ENCODE measurements at places on chromosomes 4 and X.

DNA sequence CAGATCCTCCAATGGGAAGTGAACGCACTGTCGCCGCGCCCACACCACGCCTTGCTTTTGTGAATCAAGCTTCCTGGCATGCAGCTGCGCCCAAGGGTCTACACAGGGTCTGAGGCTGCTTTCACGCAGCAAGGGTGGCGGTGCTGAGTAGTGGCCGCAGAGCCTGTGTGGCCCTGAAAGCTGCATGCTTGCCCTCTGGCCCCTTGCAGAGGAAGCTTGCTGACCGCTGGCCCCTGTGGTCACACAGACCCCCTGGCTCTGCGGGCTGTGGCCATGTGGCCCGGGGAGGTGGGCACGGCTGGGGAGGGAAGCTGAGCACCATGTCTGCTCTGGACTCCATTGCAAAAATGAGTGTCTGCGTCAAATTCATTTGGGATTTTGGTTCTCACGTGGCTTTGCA is 8.8 kb downstream of the DOK7 start:
- no peak for DNase-seq

- no peak for DNase-seq
Observed at GRCh38 chr4:183790661-183791060, 114.4 kb upstream of the STOX2 start.

DNA sequence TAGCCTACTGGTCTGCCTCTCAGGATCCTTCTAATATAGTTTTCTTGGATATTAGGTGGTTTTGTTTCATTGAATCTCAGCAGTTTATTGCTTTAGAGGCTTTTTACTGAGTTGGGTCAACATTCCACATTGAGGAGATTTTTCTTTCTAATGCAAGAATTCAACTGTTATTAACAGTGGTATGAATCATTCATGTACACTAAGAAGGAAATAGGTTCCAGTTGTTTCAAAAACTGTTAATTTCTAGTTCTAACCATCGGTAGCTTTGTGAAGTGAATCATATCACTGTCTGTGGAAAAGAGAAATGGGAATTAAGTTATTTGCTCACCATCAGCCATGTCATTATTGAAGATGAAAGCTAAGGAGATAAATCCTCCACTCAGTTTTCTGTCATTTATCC is 331.5 kb downstream of the RPA4 start:
- no peak for DNase-seq

DNA sequence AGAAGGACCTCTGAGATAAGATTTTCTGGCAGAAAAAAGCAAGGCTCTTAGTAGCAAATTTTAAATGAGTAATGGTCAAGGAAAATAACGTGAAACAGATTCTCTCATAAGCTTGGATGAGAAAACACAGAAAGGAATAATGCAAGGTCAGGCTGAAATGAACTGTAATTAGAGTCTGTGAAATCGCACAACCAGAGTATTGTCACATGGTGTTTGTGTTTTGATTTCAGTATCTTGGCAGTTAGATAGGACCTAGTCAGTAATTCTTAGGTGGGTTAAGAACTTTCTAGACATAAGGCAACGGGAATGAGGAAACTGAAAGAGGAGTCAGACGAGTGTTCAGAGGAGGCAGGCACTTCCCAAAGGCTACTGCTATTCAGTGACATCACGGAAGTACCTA is 34.6 kb downstream of the LIMCH1 start:
- DNase-seq, result no peak

DNA sequence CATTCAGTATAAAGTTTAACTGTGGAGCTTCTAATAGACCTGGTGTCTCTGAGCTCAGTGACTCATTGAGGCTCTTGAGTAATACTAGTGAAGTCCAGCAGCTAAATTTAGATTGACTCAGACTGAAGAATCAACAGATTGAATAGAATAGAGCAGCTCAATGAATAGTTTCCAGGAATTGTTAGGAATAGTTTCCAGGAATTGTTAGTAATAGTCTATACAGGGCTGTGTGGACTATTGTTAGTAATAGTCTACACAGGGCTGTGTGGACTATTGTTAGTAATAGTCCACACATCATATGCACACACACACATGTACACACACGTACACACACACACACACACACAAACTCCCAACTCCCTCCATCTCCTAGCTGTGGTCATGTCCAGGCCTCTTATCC is 3.0 kb downstream of the GIMD1 start:
- peak; percentile 80 for DNase-seq

- no peak for DNase-seq
Observed at GRCh38 chr4:63233671-63234070, 1175.6 kb downstream of the TECRL start.

DNA sequence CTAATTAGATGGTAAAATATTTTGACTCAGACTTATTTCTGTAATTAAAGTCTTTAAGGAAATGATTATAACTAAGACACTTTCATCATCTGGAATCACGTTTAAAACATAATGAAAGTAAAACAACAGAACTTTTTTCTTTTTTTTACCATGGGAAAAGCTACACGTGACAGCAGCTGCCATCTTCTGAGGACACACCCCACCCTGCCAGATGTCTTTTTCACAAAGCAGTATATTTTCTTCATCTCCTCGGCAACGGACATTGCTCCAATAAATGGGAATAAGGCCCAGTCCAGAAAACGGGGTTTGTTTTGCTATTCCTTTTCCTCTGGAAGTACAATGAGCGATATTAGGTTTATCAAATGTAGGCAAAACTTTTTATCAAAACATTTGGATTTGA is 17.5 kb downstream of the PRSS12 start:
- no peak for DNase-seq

GRCh38 chr4:144591401-144591800 is 54.6 kb upstream of the HHIP start:
- DNase-seq, result no peak

DNA sequence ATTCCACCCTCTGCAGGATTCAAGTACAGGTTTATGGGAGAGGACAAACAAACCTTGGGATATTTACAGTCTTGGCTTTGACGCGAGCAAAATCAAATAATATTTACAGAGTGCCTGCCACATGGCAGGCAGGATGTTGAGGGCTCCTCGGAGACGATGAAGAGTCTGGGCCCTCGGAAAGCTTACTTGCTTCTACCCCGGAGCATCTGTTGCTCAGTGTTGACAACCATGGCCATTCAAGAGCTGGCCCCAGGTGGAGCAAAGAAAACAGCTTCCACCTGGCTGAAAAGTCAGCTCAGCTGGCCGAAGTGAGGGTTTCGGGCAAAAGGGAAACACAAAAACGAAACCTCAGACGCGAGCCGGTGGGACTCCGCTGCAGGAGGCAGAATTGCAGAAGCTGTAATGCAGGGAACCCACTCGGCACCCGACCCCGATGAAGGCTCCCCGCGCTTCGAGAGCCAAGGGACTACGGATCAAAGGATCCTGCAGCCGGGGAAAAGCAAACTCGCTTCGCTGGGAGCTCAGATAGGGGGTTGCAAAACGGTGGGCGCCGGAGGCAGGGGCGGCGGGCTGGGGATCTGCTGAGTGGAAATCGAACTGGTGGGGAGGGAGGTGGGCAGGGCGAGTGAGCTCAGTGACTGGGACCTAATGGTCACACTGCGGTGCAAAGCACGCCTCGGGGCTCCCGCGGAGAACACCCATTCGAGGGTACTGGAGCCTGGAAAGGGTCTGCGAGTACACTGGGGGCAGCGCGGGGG is 805 bp downstream of the ATP8A1 start:
- DNase-seq, result no peak

GRCh38 chr4:2994917-2995316 is 31.5 kb downstream of the GRK4 start:
- DNase-seq, result no peak

DNA sequence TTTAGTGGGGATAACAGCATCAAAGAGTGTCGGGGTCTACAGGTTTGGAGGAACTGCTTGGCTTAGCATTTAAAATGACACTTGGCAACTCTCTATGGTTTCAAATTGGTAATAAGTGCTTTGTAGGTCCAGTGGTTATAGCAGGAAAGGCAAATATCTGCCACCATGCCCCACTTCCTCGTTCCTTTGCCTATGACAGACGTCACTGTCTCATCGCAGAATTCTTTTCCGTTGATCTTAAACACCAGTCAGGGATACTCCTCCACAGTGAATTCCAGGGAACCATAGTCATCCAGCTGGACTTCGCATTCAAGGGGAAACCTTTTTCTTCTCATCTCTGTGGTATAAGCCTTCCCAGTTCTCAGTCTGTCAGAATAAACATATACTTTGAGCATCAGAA is 319.1 kb downstream of the GPAT3 start:
- DNase-seq, result peak; percentile 79

- no peak for DNase-seq
Observed at GRCh38 chr4:76993787-76994641, 44.5 kb downstream of the SEPTIN11 start.

DNA sequence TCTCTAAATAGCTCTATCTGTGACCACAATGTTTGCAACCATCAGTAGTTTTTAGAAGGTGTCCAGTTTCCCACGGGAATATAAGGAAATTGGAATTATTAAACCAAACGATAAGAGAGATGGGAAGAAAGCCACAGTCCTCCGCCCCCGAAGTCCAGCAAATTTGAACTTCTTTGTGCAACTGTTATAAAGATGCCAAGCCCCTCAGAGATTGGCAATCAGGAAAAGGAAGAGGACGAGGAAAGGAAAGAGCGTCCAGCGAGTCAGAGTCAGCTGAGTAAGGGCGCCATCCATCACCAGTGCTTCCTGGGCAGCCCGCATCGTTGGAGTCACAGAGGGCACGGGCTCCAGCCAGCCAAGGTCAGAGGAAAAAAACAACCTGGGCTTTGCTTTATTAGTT is 35.7 kb downstream of the LDB2 start:
- no peak for DNase-seq

DNA sequence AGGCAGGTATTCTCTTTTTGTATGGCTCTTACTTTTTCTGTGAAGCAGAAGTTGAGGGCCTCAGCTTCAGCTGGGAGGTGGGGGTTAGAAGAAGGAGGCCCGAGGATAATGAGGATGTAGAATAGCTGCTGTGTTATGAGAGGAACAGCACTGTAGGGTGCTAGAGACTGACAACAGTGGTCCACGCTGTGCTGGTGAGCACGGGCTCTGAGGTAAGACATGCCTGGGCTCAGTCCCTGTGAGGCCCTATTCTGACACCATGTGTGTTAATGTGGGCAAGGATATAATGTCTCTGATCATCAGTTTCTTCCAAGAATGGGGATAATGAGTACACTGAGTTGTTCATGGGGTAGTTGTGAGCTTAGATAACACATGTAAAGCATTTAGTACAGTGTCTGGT is 55.3 kb upstream of the SFRP2 start:
- no peak for DNase-seq

DNA sequence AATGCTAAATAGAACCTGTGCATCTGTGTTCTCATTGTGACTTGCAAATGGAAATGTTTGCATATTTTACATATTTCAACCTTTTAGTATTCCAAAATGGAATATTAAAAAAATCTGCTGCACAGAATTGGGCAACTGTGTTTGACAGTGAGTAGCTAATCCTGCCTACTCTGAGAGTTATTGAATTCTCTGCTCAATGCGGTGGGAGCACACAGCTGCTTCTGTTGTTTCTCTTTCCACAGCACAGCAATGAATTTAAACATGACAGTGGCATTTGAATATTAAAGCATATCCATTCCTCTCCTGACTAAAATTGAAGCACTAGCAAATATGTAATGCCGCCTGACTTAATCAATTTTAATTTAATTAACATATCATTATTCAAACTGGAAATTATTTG is 366.6 kb downstream of the GASK1B start:
- no peak for DNase-seq

DNA sequence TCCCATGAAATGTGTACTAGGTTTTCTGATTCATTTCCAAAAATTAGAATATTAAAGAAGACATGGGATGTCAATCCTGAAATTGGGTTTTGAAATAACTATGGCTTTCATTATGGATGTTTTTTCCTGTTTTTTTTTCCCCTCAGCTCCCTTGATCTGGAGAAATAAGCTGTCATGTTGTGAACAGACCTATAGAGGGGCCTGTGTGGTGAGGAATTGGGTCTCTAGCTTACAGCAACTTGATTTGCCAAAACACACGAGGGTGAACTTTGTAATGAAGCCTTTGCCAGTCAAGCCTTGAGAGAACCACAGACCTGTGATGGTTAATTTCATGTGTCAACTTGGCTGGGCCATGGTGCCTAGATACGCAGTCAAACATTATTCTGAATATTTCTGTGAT is 2413.6 kb downstream of the PCDH7 start:
- DNase-seq, result no peak

- no peak for DNase-seq
Observed at GRCh38 chr4:98873059-98873458, 55.9 kb downstream of the EIF4E start.

- no peak for DNase-seq
Observed at GRCh38 chr4:87502580-87503238, 26.5 kb downstream of the SPARCL1 start.

- DNase-seq, result no peak
Observed at GRCh38 chr4:81348778-81349094, 123.0 kb downstream of the RASGEF1B start.

GRCh38 chr4:1726146-1726934 is 5.0 kb downstream of the TACC3 start:
- peak; percentile 26 for DNase-seq

- DNase-seq, result no peak
Observed at GRCh38 chrX:18654875-18655836, 16.8 kb downstream of the RS1 start.

DNA sequence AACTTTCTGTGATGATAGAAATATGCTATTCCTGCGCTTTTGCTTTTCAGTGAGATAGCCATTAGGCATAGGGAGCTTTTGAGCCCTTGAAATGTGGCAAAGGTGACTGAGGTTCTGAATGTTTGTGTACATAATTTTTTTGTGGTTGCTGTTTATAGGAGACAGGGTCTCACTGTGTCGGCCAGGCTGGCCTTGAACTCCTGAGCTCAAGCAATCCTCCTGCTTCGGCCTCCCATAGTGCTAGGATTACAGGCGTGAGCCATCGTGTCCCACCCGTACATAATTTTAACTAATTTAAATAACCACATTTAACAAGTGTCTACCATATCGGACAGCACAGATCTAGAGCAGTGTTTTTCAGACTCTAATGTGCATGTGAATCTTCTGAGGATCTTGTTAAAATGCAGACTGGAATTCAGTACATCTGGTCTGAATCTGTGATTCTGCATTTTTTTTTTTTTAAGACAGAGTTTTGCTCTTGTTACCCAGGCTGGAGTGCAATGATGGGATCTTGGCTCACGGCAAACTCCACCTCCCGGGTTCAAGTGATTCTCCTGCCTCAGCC is 45.3 kb downstream of the CASP6 start:
- DNase-seq, result no peak

DNA sequence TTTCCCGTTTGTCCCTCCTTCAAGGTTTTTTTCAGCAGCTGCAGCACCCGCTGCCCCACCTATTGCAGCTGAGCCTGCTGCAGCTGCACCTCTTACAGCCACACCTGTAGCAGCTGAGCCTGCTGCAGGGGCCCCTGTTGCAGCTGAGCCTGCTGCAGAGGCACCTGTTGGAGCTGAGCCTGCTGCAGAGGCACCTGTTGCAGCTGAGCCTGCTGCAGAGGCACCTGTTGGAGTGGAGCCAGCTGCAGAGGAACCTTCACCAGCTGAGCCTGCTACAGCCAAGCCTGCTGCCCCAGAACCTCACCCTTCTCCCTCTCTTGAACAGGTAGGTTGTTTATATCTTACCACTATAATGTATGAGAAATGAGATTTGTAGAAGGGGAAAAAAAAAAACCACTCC is 4.5 kb downstream of the PRR27 start:
- DNase-seq, result no peak

- DNase-seq, result no peak
Observed at GRCh38 chrX:134875671-134876070, 115.1 kb upstream of the SMIM10 start.
